Omental fat pad (tissue), 4 donors: ENCODE measurements at places on chromosomes 1 and 21.

DNA sequence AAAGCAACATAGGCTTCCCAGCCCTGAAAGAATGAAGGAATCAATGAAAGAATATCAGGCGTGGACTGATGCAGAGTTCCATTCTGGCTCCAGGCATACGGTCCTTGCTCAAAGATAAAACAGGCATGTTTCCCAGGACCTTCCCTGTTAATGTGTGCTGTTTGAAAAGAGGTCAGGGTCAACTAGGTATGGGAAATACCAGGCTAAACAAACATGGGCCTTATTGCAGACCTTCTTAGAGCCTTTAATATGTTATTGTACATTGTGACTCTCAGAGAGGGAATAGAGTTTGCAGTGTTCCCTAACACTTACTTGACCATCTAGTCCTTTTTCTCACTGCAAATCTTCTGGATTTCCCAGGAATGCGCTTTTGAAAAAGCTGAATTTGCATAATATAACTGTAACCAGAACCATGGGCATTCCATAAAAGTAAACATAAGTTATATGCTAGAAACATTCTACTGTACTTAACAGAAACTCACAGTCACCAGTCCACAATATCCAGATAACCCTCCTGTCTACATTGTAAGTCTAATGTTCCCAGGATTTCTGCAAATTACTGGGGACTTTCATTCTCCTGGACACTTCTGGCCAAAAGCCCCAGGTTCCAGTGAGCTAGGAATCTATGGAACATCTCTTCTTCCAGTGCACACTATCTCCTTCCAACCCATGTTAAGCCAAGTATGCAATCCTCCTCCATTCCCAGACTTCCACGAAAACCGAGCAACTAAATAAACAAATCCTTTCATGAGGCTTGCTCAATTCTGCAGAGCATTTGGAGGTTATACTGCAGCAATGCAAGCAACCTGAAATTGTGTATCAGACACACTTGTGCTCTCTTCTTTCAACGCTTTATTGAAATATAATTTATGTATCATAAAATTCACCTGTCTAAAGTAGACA is 486.6 kb downstream of the SETD4 start:
- no peak for DNase-seq

GRCh38 chr1:103074224-103074623 is 34.1 kb downstream of the COL11A1 start:
- no peak for DNase-seq

DNA sequence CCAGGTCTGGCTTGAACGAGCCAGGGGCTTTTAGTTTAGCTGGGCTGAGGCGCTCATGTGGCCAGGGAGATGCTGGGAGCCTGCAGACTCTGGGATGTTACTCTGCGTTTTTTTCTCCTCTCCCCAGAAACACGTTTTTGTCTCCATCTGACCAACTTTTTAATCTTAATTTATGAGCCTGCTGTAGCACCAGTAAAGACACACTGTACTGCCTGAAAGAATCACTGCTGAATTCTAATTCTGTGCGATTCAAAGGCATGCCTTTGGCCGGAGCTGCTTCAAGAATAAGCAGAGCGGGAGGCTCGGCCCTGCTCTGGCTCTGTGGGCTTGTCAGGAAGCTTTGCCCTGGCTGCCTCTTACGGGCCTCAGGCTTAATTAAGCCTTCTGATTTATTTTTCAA is 129.5 kb downstream of the CAMTA1 start:
- no peak for DNase-seq

DNA sequence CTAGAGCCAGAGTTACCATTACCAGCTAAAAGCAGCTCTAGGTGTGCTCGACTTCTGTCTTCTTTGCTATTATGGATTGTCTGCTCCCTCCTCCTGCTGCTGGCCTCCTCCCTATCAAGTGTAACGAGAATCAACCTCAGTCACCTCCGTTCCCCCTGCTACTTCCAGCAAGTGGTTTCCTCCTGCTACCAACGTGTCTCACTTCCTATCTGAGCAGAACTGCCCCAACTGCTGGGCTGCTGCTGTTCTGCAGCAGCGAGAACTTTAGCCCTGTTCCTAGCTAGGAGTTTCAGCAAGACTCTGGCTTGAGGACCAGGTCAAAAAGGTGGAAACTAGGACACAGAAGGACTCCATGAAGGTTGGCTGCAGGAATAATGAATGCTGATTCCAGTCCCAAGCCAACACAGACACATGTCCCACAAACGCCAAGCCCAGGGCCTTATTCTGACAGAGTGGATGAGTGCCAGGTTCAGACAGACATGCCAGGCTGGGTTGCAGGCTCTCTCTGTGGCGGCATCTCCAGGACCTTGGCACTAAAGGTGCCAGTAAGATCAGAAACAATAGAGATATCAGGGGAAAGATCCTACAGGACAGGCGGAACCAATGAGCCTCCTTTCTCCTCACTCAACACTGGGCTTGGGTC is 46.9 kb downstream of the CD34 start:
- no peak for DNase-seq

DNA sequence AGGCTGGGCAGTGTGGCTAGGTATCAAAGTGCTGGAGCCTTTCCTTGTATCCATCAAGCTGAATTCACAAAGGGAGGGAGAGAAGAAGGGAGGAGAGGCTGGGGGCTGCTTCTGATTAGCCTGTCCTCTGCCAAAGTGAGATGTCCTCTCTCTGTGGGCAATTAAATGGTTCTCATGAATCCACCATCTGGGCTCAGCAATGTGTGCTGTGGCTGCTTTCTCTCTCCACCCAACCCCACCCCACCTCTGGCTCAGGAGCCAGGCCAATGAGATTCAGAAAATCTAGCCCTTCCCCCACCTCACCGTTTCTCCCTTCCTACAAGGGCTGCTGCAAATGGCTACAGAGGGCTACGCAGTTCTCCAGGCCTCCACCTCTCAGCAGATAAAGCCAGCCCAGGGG is 154.6 kb downstream of the TENT5C start:
- no peak for DNase-seq

- no peak for DNase-seq
Observed at GRCh38 chr1:97123717-97124431, 402.3 kb downstream of the PTBP2 start.

DNA sequence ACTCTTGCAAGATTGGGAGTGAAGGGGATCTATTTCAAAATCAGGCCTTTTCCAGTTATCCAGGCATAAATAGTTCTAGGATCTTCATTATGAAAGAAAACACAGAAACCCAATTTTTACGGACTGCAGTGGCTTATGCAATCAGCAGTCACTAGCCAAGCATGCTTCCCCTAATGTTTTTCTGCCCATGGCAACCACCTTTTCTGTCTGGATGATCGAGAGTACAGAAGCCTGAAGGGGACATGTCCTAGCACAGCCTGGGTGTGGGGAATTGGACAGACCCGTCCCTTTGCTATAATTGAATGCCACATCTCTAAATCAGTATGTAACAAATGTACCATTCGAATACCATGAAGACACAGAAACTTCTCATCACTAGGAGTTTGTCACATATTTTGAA is 29.8 kb upstream of the NCAM2 start:
- DNase-seq, result no peak

- DNase-seq, result no peak
Observed at GRCh38 chr1:153397924-153398651, 7.2 kb upstream of the S100A8 start.

DNA sequence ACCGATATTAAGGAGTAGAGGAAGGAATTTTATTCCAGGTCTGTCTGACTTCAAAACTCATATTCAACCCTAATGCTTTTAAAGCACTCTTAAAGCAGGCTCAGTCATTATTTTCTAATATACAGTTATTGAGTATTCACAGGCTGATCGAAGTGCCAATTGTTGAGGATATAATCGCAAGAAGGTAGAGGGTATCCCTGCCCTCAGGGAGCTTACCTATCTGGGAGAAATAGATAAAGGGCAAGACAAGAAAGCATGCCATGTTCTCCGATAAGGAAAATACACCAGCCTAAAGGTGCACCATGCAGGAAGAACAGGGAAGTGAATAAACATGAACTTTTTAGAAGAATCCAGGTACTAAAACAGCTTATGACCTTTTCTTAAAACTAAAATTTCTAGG is 361.2 kb downstream of the SMYD3 start:
- no peak for DNase-seq

DNA sequence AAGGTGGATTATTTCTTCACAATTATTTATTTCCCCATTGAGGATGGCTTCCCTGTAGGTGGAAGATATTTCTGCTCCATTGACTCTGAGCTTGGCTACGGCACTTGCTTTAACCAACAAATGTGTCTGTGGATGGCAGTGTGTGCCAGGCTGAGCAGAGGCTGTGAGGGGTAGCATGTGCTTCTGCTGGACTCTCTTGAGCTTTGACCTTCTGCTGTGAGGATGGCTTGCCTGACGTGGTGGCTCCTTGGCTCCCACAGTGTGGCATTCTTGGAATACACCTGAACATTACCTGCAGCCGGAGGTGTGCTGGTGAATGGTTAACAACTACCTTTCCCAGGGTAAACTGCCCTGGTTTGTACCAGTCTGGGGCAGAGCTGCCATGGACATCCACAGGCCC is 46.8 kb downstream of the WDR3 start:
- DNase-seq, result no peak
